ENCODE measurements at places on chromosomes 2 and 18.

GRCh38 chr18:44968336-44968735 lies 287.6 kb downstream of the SETBP1 start:
- DNase-seq, result no peak

- peak; percentile 85 for DNase-seq
These were observed 27.0 kb upstream of the CASP8 start for GRCh38 chr2:201233192-201233811.

GRCh38 chr2:61995515-61995914 lies 90.0 kb downstream of the COMMD1 start:
- no peak for DNase-seq

GRCh38 chr2:11203480-11203879 lies 48.2 kb downstream of the SLC66A3 start:
- no peak for DNase-seq

GRCh38 chr2:21452263-21452662 lies 328.5 kb downstream of the TDRD15 start:
- no peak for DNase-seq

GRCh38 chr2:26820932-26821331 lies 27.0 kb upstream of the DPYSL5 start:
- no peak for DNase-seq

DNA sequence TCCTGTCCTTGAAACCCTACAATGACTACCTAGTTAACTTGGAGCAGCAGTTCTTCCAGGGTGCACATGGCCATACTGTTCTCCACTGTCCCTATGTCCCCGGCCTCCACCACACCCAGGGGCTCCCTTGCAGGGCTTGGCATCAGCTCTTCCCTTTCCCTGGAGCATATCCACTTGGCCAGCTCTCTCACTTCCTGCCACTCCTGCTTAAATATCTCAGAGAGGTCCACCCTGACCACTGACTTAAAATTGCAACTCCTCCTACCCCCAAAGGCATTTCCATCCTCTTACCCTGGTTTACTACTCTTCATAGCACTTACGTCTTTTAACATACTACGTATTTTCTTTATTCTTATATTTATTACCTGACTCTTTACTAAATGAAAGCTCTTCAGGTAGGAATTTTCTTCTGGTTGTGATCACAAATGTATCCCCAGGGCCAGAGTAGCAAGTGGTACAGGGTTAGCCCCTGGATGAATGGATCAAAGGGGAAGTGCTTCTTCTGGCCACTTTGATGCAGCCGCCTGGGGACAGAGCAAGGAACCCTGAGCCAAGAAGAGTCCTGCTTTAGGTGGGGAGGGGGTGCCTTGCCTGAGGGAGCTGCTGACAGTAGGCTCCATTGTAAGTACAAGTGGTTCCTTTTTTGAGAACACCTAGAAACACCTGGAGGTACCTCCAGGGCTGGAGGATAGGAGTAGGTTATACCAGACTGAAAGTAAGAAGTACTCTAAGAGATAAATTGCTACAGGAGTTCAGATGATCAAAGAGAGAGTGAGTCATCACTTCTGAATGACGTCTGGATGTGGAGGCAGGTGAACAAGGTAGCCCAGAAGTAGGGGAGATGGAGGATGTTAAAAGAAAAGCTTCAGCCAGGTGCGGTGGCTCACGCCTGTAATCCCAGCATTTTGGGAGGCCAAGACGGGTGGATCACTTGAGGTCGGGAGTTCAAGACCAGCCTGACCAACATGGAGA lies 82.2 kb downstream of the SOCS6 start:
- DNase-seq, result no peak

All from mucosa of gallbladder (tissue), 1 donor.